ENCODE measurements at places on chromosomes 1 and 21.

- DNase-seq = peak; percentile 70
Observed at GRCh38 chr1:11478571-11479374, at the start of gene DISP3. Gene DISP3, plus strand, starts transcription at chr1:11479155. Its CDS starts 21,838 bp downstream, at chr1:11500993.

DNA sequence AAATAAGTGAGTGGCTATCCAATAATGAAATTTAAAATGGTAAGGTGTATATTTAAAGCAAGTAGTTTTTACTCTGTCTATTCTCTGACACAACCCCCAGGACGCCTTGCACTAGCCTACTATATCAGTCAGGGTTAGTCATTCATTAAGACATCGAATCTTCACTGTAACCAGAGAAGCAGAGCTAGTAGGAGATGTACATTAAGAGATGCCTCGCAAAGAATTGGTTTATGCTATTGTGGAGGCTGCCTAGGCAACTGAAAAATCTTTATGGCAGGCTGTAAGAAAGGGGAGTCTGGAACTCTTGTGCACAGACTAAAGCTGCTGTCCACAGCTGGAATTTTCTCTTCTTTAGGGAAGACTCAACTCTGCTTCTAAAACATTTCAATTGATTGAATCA lies 28.8 kb downstream of the NTNG1 start:
- no peak for DNase-seq

DNA sequence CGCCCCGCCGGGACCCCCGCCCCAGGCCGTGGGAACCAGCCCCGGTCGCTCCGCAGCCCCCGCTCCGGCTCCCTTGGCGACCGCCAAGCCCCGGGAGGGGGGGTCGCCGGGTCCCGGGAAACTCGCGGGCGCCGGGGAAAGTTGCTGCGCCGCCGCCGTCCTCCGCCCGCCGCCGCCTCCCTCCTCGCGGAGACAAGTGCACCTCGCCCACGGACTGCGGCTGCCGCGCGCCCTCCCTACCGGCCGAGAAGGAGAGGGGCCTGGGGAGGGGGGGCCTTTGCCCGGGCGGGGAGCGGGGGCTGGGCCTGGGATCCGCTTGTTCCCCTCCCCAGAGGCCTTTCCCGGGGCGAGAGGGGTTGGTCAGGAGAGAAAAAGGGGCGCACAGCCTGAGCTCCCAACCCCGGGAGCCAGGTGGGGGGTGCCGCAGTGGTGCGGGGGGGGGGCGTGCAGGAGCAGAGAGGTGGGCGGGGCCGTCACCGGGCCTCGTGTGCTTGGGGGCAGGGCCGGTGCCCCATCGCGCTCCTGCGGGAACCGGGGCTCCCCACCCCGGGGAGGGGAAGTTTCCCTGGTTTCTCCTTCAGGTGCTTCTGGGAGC lies 592 bp downstream of the AGRN start:
- no peak for DNase-seq

DNA sequence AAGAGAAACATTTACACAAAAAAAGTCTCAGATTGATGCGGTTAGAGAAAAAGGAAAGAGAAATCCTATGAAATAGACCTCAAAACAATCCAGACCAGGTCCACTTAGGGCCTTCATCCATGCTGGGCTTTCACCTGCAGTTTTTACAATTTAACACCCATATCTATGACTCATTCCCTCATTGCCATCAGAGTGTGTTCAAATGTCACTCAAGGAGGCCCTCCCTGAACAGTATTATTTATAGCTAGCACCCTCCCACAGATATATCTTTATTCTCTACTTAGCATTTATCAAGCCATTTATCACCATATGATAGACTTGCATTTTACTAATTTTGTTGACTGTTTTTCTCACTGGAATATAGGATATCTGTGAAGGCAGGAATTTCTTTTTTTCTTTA lies 824 bp upstream of the KRTAP21-3 start:
- DNase-seq = no peak

GRCh38 chr1:109508873-109509175 lies 703 bp downstream of the AMIGO1 start:
- DNase-seq = no peak

DNA sequence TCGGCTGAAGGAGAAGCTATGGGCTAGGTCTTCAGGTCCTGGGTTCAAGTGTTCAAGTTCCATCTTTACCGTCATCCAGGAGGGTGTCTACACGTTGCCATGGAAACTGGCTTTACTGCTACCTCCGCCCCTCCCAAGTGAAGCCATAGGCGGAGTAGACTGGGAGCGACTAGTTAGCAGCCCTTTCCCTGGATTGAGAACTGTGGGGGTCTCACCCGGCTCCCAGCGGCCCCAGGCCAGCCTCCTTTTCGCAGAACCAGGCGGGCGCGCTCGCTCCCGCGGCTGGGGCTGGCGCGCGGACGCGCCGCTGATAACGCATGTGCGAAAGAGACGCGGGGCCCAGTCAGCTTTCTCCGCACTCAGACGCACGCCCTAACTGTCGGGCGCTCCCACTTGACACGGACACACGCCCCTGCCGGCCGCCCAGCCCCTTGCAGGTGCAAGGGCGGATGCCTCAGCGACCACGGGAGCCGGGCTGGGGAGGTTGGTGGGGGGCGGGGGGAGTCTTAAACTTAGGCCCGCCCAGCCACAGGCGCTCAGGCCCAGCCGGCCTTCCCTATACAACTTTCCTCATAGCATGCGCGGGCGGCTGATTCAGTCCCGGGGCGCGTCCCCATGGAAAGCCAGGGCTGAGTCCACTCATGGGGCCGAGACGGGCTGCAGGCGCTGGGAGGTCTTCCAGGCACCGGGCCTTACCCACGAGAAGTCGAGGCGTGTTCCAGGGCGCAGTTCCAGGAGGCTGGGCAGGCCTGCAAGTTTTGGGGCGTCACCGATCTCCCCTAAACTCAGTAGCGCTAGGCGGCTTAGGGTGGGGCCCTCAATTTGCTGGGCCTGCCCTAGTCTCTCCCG lies 7.4 kb downstream of the EFNA4 start:
- peak; percentile 61 for DNase-seq

DNA sequence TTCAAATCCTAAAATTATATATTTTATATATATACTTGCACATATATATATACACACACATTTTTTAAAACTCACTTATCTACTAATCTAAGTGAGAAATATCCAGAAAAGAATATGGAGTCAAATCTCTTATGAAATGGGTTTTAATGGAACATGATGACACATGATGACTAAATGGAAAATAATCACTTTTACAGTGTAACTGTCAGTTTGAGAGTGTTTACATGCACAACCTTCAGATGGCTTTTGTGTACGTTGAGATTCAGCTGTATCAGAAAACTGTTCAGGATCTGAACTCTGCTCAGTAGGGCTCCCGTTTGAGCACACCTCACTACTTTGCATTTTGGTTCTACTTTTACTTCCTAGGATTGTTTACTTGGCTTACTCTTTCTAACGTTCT lies 189.8 kb downstream of the DNAH14 start:
- DNase-seq = no peak

DNA sequence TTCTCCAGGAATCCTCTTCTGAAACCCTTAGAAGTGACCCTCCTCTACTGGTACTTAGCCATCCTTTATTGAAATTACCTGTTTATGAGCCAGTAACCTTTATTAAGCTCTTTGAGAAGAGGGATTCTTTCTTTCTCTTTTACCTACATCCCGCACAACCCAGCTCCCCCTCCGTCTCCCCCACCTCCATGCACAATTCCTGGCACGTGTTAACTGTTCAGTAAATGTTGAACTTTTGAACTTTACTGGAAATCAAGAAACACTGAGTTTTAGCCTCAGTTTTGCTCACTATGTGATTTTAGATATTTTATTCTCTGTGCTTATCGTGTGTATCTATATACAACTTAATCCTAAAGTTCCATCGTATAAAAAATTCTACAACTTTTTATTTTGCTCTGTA lies 1.8 kb downstream of the TMED5 start:
- DNase-seq = no peak

DNA sequence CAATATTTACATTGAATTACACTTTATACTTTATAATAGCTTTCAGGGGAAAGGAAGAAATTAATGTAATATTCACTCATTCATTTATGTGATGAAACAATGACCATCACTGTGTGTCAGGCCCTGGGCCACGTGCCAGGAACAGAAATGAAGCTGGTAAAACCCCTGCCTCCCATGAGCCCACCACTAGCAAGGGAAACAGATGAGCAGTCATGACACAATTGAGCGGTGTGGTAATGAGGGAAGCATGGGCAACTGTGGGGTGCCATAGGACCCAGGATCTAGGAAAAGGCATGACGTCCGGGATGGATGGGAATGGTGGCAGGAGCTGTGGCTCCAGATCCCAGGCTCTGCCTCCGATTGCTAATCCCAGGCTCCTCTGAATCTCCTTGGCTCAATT lies 17.0 kb upstream of the SLC5A9 start:
- DNase-seq = no peak

DNA sequence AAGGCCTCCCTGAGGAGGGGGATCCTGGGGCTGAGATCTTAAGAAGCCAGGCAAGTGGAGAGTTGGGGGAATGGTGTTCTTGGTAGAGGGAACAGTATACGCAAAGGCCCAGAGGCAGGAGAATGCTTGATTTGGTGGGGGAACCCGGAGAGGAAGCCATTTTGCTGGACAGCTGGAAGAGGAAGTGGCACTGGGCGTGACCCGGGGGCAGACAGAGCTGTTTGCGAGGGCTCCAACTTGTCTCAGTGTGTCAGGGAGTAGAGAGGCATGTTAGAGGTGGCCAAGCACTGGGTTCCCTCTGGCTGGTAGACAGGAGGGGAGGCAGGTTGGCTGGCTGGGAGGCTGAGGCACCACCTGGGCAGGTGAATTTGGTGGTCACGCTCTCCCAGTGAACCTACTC lies 96.3 kb upstream of the ACTL8 start:
- DNase-seq = no peak

GRCh38 chr1:82978461-82979324 lies 1020.2 kb downstream of the TTLL7 start:
- no peak for DNase-seq

DNA sequence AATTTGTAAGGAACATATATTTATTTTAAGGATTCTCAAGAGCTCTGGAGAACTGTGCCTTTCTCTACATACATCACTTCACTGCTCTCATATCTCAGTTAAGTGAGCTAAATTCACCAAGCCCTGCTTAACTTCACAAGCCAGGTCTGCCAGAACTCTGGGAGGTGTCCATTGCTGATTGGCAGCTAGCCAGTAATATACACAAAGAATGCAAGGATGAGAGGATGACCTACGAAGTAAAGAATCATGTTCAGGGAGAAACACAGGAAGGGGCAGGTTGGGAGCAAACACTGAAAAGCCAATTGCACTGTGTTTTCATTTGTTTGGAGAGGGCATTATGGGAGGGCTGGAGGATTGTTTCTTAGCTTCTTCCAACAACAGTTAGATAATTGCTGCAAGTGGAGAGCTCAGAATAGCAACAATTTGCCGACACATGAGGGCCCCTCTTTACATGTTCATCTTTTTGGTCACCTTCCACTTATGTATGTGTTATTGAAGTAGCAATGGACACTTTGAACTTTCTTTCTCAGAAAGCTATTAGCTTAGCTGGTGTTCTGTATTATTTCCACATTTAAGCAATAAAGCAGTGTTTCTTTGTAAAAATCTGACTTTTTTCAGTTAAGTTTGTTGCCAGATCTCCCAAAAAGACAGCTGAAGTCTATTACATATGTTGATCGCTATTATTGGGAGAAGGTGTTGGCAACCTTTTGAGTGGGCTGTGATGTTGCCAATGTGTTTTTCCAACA lies 254.8 kb downstream of the LTN1 start:
- DNase-seq = no peak

- peak; percentile 28 for DNase-seq
Observed at GRCh38 chr1:24316645-24317044, 2.5 kb upstream of the GRHL3 start.

- DNase-seq = no peak
Observed at GRCh38 chr1:231731268-231731667, 104.7 kb downstream of the DISC1 start.

- DNase-seq = no peak
Observed at GRCh38 chr1:168121401-168122011, 15.2 kb downstream of the GPR161 start.

GRCh38 chr1:51912881-51913280 lies 34.4 kb upstream of the NRDC start:
- no peak for DNase-seq

DNA sequence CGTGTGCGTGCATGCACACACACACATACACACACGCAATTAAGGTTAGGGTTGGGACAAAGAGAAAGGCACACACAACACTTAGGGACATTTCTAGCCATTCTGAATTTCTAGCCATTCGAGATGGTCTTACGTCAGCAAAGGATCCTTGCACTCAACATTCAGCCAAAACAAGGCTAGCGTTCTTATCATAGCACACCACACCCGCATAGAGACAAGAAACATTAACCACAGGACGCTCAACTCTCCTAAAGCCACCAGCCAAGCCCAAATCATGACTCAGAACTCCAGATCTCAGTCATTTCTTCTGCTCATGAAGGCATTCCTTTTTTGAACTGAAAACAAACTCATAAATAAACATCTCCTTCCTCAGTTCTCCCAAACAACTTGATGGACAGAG lies 106.8 kb downstream of the LMO4 start:
- DNase-seq = no peak

GRCh38 chr1:237032029-237032428 lies 10.0 kb upstream of the RYR2 start:
- DNase-seq = no peak

GRCh38 chr1:18924221-18924691 lies 21.9 kb upstream of the ALDH4A1 start:
- no peak for DNase-seq

GRCh38 chr1:174153085-174153824 lies 6.1 kb upstream of the RABGAP1L start:
- DNase-seq = no peak

DNA sequence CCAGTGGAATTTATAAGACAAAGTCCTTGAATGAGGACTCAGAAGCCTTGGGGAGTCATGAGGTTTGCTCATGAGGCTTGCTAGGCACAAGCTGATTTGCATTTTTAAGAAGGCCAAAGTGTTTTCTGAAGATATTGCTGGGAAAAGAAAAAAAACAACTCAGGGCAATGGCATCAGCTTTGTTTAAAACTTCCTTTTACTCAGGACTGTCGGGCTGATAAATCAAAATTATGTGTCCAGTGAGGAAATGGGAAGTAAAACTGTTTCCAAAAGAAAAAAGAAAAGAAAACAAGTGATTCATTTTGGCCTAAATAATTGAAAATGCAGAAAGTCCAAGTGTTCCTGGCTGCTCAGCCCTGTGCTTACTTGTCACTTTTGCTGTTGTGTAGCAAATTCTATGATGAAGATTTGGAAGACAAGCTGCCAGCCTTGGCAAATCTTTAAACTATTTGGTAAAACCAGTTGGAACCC lies 282.4 kb downstream of the HLX start:
- DNase-seq = no peak

DNA sequence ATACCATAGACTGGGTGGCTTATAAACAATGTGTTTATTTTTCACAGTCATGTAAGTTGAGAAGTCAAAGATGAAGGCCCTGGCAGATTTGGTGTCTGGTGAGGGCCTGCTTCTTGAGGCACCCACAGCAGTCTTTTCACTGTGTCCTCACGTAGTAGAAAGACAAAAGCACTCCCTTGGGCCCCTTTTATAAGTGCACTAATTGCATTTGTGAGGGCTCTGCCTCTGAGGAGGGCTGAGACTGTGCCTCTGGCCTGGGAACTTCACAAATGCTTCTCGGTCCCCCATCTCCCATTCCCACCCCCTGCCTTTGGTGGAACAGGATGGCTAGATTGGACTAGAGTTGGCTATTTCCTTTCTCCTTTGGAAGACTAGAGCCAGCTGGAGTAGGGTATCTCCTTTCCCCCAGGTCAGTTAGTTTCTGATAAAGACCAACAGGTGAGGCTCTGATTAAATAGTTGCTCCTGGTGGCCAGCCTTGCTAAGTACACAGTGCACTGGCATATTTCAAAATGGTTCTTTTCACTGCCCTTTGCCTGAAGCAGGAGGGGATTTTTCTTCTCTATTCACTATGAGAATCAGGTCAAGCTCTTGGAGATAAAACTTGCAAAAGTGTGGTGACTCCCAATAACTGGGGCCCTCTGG lies 82.9 kb downstream of the PLPPR4 start:
- DNase-seq = no peak
